ENCODE measurements at places on chromosomes 1 and 21.
A peak's percentile ranks its signal among the peaks of the same experiment; 100 is the strongest.

DNA sequence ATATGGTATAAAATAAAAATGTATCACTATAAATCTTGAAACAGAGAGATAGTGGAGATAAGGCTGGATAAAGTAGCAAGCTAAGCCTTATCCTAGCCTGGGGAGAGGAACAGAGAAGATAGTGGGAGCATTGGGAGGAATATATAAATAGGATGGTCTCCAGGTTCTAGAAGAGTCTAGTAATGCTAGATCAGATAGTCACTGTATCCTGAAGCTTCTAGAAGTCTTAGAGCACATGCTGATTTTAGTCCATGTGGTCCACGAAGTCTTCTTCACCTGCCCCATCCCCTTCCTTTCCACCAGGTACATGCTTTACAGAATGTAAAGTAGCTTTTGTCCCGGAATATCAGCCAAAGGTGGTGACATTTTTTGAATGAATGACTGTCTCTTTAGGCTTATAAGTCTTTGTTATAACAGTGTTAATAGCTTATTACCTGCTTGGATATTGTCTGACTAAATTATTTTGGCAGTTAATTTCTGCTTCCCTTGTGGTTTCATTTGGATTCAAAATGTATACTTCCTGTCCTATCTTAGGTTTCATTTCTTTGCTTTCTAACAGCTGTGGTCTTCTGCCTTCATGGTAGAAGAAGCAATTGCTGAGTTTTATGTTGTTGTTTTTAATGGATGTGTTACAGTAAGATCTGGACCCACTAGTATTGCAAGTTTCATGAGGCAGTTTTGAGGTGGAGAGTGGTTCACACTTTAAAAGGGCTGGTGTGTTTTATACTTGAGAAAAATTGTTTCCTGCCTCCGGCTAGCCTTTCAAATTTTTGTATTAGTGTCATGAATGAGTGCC lies 5.9 kb downstream of the SMG7 start:
- DNase-seq, result peak; percentile 20

DNA sequence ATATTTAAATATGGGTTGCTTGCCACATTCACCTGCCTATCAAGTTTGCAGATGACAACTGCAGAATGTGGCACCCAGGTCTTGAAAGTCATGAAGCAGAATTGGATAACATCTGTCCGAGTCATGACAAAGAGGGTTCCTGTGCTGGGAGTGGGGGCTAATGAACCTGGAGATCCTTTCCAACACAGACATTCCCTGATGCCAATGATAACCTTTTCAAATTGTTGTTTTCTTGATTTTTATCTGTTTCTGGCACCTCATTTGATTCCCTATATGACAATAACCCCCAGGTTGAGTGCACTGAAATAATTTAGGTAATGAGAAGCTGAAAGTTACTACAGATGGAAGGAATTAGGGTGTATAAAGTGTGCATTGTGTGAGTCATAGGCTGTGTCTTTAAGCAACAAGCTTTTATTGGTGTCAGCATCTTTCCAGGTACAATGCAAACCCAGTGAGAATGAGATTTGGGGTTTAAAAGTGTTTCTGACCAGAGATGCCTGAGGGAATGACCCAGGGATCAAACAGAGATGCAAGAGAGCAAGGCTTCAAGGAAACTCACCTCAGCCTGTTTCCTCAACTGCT lies 32.0 kb upstream of the IL10 start:
- DNase-seq, result no peak

DNA sequence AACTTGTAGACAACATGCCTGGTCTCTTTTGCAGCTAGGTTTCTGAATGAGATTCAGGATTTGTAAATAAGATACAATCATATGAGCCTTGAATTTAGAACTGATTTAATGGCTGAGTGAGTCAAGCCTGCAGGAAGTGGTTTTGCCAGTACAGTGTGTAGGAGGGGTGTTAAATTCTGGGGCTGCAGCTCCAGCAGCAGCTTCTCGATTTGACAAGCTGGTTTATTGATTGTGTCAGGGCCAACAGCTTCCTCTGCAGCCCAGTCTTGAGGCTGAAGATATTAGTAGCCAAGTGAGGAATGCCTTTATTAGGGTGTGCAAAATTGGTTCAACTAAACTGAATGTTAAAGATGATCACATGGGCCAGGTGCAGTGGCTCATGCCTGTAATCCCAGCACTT lies 11.5 kb upstream of the PLA2G5 start:
- DNase-seq, result peak; percentile 38

DNA sequence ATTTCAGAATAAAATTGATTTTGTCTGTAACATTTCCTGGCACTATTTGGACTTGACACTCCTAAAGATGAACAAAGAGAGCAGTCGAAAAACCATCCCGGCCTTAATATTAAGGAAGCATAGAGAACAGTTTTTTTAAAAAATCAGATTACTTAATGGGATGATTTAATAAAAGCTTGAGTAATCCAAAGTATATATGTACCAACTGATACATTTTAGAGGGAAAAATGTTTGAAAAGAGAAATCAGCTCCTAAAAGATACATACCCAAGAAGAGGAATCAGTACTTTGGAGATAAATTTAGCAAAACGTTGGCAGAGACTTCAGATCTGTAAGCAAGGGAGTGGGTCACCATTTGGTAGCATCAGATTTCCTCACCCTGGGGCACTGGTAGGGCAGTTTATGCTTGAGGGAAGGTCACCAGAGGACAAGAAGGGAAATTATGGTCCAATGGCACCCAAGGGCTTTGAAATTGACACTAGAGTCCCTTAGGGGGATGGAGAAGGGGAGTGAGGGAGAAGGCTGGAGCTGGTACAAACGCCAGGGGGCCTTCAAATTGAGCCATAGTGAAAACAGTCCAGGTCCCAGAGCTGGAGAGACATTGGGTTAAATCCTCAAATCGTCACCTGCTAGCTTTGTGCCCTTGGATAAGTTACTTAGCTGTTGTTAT lies 5.9 kb downstream of the SLAMF7 start:
- DNase-seq, result no peak

GRCh38 chr1:200862713-200863415 lies 9.9 kb upstream of the GPR25 start:
- no peak for DNase-seq

DNA sequence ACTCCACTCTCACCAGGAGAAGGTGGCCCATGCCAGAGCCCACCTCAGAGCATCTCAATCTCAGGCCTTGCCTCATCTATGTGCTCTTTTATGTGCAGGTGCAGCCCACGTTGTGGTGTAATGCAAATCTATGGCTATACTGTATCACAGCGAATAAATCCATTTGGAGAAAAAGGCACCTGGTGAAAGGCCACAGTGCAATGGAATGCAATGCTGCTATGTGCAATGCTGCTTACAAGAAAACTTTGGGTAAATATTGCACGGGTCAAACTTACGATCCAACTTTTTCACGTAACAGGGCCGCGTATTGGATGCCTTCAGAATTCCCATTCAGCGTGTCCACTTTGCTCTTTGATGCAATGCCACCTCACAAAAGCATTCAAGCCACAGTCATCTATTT lies 13.5 kb downstream of the ZBTB18 start:
- no peak for DNase-seq

DNA sequence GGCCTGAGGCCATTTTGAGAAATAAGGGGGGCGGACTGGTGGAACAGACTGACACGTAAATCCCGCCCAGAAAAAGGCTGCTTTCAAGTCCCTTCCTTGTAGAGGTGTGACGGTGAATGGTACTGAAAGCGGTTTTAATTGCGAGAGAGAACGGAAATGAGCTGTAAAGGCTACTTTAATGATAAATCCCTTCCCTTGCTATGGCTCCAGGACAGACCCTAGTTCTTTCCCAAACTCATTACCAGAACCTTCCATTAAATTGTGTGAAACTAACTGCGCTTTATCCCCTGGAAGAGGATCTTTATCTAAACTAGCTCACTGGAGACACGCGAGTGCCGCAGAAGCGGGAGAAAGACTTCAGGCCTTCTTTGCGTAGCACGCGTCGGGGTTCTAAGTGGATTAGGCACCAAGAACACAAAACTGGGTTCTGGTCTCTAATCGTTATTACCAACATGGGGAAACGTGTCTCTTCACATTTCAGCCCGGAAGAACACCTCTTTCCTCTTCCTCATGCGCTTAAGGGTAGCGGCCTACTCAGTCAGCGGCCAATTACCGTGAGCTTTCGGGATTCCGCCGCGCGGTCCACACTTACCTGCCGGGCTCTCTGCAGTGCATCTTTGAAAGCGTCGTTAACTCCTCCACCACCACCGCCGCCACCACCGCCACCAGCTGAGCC lies 441 bp downstream of the FUBP1 start:
- peak; percentile 75 for DNase-seq

DNA sequence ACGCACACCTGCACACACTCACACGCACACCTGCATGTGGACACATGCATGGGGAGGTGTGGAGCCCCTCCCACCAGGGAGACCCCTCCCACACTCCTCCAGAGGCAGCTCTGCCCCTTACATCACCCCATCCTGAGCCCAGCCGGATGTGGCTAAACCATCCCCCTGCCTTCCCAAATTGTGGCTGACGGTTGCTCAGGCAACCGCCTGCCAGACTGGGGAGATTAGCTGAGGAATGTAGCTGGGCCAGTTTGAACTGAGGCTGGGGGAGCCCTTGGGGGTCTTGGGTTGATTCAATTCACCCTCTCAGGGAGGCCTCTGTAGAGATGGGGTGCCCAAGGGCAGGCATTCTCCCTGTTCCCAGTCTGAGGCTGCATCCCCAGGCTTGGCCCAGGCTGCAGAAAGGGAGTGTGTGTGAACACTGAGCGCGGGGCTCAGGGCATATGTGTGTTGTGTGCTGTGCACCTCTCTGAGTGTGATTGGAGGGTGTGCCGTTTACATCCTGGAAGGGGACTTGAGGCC lies 12.9 kb downstream of the PTPRU start:
- no peak for DNase-seq
